OCI-LY7 (cell line): ENCODE measurements at places on chromosomes 7 and 10.
A peak's percentile ranks its signal among the peaks of the same experiment; 100 is the strongest.

- DNase-seq: no peak
These were observed 114.7 kb upstream of the EGFR start for GRCh38 chr7:54904130-54904529.

DNA sequence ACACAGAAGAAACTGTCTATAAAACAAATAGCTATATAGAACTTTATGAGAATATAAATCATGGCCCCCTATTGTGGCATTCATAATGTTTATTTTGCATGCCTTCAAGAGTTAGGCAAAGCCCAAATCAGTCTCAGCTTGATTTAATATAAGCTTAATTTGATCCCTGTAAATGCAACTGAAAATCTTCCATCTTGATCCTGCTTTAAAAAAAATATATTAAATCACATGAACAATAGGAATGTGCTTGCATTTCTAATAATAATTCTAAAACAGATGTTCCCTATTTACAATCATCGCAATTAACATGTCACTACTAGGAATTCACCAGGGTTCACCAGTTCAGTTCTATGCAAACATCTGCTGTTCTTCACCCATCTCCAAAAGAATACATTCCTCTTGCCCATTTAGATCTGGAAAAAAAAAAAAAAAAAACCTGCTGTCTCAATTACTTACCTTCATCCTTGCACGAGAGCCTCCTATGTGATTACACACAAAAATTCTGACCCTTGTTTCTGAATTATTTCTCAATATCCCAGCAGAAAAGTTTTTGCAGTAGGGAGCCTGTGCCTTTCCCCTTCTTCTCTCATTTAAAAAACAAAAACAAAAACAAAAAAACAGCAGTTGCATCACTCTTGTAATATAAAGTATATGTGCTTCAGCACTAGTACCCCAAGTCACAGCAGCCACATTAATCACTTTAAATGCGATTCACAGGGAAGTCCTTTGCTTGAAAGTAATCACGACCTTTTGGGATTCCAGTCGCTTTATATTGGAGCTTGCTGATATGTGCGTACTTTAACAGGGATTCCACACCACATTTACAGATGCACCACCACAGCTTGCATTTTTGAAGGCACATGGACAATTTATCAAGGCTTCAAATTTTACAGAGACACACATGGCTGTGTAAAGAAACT is 194.8 kb upstream of the KMT2E start:
- DNase-seq: no peak

DNA sequence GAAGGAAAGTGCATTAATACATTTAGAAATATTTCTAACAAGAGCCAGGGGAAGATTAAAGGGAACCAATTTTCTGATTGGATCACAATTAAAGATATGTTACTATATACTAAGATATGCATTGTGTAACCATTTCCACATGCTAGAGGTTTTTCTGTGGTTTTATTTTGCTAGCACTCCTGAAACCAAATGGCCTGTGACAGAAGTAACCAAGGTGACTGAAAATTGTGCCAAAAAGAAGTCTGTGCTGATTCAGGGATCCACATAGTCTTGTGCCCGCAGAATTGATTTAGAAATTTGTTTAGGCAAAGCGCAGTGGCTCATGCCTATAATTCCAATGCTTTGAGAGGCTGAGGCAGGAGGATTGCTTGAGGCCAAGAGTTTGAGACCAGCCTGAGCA is 1.8 kb downstream of the CC2D2B start:
- no peak for DNase-seq

DNA sequence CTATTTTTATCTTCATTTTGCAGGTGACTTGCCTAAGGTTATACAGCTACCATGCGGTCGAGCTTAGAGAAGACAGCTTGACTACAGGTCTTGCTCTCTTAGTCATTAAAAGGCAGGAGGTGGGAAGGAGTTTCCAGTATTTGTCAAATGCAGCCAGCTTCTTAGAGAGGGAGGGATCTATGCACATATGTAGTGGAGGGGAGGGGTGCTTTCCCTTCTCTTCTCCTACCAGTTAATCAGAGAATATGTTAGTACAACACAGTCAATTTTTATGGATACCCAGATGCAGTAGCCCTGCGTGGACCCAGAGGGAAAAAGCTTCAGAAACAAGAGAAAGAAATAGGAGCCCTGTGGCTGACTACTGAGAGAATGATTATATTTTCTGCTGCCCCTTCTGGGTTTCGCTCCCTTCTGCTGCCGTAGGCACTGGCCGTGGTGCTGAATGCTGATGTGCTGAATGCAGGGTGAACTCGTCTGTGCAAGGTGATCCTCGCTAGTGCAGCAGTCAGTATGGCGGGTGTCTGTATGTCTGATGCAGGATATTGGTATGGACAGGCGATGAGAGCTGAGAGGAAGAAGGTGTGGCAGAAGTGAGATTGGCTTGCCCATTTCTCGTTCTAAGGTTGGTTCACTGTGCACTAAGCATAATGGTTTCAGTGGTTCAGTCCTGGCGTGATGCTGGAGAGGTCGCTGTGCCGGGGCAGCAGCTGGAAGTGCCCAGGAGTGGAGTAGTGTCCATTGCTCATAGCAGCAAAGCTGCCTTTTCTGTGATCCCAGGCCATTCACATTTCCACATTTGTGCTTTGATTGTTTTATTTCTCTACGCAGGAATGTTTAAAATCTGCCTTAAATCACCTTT is 189.2 kb upstream of the PODXL start:
- no peak for DNase-seq

DNA sequence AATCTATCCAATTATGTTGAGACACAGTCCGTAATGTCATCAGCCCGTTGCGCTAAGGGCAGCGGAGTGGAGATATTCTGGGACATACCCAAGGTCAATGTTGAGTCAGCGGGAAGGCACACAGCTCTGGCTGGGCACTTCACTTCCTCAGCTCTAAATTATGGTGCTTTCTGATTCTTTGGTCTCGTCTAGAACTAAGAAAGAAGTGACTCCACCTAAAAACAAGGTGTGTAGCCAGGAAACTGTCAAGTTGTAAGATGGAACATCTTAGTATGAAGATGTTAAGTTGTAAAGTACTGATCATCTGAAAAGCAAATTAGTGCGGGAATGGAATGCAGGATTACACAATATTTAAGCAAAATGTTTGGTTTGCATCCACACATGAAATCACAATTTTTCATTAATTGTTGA is 43.1 kb downstream of the BAIAP2L1 start:
- no peak for DNase-seq

DNA sequence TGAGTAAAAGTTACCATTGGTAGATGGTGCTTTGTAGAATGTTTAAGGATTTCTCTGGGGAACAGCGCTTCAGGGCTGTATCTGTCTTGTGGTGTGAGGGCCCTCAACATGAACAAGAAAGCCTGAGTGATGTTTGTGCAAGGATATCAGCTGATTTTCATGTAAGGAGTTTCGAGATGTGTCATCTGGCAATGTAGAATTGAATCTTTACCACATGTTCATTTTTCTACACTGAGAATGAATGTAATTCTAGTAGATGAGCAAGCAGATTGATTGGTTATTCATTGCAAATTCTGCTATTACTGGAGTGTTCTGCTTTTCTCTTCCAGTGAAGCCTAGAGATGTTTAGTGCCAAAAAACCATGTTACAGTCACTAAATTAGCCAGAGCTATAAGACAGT is 87.7 kb downstream of the ST7 start:
- no peak for DNase-seq

- DNase-seq: no peak
These were observed 120.6 kb downstream of the PRPF18 start for GRCh38 chr10:13707156-13707881.

DNA sequence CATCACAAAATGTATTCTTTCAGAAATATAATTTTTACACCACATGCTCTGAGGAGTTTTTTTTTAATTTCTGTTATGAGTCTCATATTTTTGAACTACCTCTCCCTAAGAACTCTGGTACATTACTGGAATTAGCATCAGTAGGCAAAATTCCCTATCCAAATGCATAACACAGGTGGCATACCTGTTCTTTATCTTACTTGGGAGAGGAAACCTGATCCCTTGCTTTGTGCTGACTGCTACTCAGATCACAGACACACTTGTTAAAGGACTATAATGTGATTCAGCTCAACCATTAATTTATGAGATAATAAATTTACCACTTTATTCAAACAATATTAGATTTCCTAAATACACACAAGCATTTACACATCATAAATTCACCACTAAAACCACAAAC is 617.2 kb downstream of the GRM8 start:
- no peak for DNase-seq

- no peak for DNase-seq
These were observed 166.3 kb downstream of the ARHGAP12 start for GRCh38 chr10:31762316-31762715.

DNA sequence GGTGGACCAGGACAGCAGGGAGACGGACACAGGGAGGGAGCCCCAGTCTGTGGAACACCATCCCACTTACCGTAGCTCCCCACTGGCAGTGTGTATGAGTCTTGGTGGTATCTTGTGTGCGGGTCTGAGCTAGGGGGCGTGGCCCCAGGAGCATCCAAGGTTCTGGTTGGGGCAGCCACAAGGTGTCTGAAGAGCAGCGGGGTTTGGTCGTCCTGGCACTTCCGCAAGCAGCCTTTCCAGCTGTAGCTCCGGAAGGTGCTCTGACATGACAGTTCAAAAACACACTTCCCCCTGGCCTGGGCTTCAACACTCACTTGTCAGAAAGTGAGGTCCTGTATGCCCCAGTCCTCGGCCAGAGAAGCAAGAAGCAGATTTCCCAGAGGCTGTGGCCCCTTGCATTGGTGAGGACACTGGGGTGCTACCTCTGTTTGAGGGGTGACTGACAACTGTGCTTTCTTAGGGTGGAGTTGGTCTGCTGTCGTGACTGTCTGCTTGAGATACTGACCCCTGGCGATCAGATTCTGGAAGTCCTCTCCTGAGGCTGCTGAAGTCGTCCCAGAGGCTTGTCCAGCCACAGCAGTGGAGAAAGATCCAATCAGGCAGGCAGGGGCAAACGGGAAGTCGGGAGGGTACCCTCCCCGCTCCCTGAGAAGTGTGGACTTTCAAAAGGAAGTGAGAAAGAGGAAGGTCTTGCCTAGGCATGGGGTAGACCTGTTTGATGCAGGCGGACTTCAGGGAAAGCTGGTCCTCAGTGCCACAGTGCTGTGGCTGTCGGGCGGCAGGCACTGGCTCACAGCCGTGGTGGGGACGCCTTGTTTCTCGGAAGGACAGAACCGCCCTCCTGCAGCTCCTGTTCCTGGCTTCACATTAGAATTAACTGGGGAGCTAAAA is 51.4 kb upstream of the PFKFB3 start:
- DNase-seq: peak; percentile 76

DNA sequence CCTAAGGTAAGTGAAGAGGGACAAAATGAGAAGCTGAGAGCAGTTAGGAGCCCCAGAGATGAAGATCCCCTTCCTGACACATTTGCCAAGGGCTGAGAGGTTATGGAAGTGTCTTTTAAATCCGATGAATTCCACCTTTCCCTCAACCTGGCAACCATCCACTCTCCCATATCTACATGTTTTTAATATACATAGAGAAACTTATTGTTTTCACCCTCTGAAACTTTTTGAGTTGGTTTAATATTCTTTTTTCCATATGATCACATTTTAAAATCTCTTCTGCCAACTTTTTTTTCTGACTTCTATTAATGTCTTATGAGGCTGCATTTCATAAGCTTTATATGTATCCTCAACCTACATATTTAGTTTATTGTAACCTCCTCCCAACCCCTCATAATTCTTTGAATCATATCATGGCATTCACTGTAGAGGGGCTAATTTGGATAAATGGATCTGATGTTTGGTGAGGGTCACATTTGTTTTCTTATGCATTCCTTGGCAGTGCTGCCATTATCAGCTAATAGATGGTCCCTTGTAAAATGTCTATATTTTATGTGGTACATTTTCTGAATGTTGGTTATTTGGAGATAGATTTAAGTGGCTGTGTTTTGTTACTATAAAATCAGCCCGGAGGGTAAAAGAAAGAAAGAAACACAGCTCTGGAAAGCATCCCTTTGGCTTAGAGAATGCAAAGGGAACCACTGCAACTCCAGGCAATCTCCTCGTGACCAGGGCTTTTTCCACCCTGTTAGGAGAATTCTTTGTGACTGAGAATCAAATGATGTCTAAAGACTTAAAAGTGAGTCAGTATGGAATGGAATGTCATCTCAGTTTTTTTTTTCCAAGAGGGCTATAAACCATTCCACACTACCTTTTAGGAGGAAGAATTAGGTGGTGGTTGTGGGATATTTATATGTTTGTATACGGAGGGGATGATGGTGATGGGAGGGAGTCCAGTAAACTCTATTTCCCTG is 334.4 kb downstream of the SUGCT start:
- no peak for DNase-seq

GRCh38 chr7:151038951-151039849 is 9.1 kb upstream of the ASIC3 start:
- no peak for DNase-seq

DNA sequence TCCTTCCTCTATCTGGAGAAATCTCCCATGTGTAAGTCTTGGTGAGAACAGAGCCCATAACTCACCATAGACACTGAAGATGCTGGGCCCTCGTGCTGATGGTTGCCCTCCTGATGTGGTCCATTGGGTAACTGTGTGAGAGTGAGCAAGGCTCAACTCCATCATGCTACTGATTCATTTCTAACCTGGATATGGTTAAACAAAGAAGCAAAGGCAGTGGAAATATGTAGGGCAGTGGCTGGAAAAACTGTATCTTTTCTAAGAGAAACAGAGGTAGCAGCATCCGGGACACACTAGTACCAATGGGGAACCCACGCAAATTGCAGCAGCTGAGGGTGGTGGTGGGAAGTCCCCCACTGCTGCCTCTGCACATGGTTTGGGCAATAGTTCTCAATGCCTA is 221.7 kb downstream of the KLF6 start:
- no peak for DNase-seq

GRCh38 chr7:105876091-105876963 is at the start of gene ATXN7L1:
Gene ATXN7L1 (minus strand): TSS chr7:105876599. CDS start chr7:105876558, 41 bp downstream.
- DNase-seq: peak; percentile 73

- DNase-seq: no peak
These were observed 126.8 kb upstream of the ODAD2 start for GRCh38 chr10:28125701-28126100.

GRCh38 chr7:36944838-36945237 is 220.5 kb upstream of the AOAH start:
- DNase-seq: no peak

DNA sequence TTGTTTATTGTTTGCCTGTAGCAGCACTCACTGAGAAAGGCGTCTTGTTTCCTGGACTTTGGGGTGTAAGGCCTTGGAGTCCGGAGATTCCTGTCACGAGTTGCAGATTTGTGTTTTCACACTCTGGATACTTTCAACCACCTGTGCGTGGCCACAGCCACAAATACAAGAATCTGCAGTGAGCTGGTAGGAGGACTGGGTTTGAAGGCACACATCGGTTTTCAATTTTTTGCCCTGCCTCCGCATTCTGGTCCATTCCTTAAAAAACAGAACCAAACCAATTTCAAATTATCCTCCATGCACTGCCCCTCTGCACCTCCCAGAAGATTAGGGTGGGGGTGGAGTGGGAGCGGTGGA is 619 bp downstream of the EXOC4 start:
- peak; percentile 42 for DNase-seq

- DNase-seq: no peak
These were observed 11.1 kb downstream of the MSRB2 start for GRCh38 chr10:23106331-23107072.
